Stimulated activated CD4-positive, alpha-beta T cell treated with anti-CD3 and anti-CD28 coated beads, Interleukin-12 subunit alpha, Interleukin-12 subunit beta, amount 100 ng/mL, for 4 hours (primary cell): ENCODE measurements at places on chromosomes 1 and 21.
A peak's percentile ranks its signal among the peaks of the same experiment; 100 is the strongest.

- DNase-seq, result no peak
Observed at GRCh38 chr1:85660541-85660940, 47.7 kb downstream of the ZNHIT6 start.

DNA sequence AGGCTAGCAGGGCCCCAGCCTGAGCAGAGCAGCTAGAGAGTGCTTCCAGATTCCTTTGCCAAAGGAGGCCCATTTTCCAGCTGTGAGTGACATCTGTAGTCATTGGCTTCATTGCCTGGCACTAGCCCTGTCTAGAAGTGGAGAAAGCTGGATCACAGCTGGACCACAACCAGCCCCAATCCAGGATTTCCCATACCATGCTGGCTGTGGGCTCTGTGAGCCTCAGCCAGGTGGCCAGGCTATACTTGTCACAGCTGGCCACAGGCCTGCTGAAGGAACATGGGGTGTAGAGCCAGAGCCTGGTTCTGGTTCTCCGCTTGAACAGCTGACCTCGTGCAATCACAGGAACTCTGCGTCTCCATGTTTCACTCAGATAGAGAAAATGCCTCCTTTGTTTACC is 36.6 kb downstream of the RIMKLA start:
- no peak for DNase-seq

- no peak for DNase-seq
Observed at GRCh38 chr1:41868241-41868998, 50.3 kb downstream of the HIVEP3 start.

DNA sequence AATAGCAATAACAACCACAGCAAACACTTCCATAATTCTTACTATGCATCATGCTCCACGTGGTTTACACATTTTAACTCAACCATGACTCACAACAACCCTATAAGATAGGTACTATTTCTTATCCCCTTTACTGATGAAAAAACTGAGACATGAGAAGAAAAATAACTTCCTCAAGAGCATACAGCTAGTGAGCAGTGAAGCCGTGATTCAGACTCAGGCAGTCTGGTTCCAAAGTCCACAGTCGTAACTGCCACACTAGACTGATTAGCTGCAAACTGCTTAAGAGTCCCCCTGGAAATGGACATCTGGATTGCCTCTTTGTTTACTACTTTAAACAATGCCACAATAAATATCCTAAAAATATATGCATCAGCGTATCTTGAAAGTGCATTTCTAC is 55.7 kb downstream of the PLD5 start:
- DNase-seq, result no peak

GRCh38 chr21:34834290-34834689 is 165.5 kb downstream of the CLIC6 start:
- DNase-seq, result no peak

- no peak for DNase-seq
Observed at GRCh38 chr21:45594721-45595489, 48.6 kb upstream of the PCBP3 start.

GRCh38 chr1:242673652-242674051 is 149.2 kb upstream of the PLD5 start:
- DNase-seq, result no peak

DNA sequence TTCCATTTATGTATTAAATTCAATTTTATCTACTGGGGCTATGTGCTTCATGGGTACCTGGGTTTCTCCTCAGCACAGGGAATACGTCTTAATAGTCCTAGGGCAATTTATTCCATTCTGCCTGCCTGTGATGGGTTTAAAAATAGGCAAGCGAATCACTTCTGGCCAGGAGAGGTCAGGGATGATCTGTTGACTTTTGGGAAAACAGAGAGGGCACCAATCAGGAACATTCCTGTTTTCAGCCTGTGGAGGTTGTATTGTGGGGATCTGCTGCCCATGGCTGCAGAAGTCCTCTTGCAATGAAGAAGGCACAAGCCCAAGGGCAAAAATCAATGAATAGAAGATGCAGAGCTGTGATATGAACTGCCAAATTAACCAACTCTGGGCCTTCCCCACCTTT is 303.1 kb downstream of the CTH start:
- DNase-seq, result no peak

DNA sequence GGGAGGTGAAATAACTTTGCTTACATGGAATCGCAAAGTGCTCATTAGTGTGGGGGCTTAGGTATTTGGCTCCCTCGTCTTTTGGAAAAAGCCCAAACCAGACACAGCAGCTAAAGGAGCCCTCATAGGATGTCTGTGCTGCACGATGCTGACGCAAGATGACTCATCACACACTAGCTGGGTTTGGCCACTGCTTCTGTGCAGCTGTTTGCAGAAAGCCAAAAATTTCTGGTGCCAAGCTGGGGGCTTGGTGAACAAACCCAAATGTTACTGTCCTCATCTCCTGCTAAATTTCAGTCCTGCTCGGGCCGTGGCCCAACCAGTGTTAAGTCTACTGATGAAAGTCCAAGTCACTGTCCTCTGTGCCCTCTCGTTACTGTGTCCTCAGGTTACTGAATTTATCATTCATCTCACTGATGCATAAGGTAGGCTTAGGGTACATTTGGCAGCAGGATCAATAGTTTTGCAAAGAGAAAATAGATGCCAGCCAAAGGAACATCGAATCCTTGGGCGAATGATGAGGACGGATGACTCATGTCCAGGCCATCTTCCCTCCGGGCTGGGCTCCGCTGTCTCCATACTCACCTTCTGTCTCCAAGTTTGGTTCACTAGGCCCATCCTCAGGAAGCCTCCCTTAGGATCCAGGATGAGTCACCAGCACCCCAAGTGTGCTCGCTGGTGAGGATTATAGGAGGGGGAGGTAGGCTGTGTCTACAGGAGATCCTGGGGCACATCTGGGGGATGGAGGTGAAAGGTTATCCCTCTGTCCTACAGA is 177.7 kb downstream of the ADSS2 start:
- no peak for DNase-seq

DNA sequence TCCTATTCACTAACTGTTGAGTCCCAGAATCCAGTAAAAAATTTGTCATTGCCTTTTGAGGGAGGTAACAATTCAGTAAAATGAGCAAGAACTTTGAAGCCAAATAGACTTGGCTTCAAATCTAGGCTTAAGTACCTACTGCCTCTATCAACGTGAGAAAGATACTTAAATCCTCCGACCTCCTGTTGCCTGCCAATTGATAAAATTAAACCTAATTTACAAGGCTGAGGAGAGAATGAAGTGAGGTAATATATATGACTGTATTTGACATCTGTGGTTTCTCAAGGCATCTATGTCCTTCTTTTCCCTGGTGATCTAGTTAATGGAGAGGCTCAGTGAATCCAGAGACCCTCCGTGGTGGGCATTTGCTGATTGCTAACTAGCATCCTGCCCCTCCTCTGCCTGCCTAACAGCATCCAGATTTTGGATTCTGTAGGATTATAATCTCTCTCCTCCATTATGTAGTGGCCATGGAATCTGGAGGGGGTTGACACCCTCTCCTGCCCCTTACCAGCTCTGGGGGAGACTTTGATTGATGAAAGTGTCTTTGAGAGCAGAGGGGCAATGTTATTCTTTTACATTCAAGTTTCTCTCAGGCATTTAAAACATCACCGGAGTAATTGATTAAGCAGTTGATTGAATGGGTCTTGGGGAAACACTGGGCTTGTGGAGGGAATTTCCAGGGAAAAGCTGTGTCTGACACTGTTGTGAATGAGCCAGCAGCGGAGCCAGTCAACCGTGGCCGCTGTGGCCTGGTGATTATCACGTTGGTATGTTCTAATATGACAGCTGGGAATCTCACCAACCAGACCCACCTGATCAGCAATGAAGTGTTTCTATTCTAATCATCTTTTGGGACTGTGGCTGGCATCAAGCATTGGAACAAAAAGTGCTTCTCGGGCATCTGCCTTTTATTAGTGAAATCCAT is 140.7 kb upstream of the FAM78B start:
- no peak for DNase-seq

GRCh38 chr1:229027622-229028182 is 243.2 kb upstream of the RAB4A start:
- DNase-seq, result peak; percentile 20

DNA sequence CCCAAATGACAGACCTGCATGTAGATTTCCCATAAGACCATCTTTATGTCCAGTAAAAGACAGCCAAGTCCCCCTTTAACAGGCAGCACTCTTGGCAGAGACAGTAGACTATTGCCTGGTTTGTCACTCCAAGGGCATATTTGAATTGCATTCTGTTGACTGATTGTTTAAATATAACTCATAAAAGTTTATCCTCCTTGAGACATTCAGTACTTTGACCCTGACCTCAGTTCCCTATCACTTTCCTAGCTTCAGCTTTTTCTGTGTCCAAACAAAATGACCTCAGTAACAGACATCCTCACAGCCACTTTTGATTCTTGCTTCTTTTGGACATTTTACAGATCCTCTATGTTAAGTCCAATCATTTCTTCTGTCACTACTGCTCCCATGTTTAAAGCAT is 51.1 kb downstream of the RBM11 start:
- no peak for DNase-seq

DNA sequence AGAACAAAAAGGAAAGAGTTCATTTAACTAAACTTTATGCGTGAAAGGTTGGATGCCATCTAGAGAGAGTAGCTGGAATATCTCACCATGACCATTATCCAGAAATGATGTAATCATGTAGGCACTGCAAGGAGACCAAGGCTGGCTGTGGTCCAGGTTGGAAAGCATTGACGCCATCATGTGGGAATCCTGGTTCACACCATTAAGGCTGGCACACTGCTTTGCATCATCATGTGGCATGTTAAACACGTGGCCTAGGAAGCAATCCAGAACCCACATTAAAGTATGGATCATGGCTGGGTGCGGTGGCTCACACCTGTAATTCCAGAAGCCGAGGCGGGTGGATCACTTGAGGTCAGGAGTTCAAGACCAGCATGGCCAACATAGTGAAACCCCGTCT is 4.3 kb downstream of the ADAMTS1 start:
- DNase-seq, result no peak

GRCh38 chr21:35350965-35351364 is 301.9 kb upstream of the RUNX1 start:
- DNase-seq, result no peak

DNA sequence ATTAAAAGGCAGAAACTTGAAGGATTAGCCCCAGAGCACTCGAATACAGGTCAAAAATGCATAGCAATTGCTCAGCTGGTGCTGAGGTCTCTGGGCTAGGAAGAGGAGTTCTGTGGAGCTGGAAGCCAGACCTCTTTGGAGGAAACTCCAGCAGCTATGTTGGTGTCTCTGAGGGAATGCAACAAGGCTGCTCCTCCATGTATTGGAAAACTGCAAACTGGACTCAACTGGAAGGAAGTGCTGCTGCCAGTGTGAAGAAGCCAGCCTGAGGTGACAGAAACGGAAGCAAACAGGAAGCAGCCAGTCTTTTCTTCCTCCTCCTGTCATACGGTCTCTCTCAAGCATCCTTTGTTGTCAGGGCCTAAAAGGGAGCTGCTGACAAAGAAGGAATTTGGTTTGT is 233.4 kb upstream of the FGGY start:
- no peak for DNase-seq

GRCh38 chr1:43272161-43272560 is 2.4 kb downstream of the TMEM125 start:
- DNase-seq, result no peak

DNA sequence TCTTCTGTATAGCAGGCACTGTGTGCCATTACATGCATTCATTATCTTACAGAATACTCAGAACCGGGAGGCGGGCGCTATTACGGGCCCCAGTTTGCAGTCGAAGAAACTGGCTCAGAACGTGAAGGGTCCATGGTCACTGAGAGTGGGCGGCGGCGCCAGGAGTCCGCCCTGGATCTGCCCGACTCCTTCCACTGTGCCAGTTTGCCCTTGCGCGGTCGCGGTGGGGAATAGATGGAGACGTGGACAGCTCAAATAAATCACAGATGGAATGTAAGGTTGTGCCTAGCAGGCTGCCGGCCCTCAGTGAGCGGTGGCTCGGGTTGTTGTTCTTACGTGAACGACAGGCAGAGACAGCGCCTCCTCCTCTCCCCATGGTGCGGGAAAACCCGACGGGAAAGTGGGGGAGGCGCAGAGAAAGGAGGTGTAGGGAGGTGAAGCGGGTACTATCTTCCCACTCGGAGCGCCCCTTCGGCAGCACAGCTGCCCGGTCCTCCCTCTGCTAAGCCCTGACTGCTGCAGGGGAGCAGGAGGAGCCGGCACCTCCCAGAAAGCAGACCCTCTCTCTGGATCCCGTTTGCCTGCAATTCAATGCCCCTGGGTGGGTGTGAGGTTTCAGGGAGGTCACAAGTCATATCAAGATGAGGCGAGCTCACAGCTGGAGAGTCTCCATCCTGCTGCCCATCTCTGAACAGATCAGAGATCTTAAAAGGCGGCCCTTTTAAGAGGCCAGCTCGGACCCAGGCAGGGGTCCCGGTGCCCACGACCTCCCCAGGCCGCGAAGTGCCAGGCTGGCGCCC is 1.1 kb downstream of the COL9A2 start:
- peak; percentile 25 for DNase-seq

GRCh38 chr1:16920951-16921350 is 780 bp upstream of the CROCC start:
- no peak for DNase-seq

- DNase-seq, result peak; percentile 90
Observed at GRCh38 chr1:110338309-110338885, 780 bp upstream of the RBM15 start.

DNA sequence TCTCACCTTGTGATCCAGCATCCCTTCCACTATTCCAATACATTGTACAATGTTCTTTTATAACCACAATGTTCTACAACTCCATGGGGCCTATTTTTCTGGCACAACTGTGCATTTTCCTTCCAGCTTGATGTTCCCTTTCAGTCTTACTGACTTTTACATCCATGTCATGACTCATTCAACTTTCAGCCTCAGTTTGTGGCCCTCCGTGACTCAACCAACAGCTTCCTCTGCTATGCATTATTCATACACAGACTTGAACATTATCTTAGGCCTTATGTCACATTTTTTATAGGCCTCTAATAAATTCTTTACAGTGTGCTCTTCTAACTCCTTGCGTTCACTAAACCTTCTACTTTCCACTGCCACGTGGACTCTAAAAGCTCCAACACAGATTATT is 119.4 kb upstream of the PRMT6 start:
- no peak for DNase-seq

DNA sequence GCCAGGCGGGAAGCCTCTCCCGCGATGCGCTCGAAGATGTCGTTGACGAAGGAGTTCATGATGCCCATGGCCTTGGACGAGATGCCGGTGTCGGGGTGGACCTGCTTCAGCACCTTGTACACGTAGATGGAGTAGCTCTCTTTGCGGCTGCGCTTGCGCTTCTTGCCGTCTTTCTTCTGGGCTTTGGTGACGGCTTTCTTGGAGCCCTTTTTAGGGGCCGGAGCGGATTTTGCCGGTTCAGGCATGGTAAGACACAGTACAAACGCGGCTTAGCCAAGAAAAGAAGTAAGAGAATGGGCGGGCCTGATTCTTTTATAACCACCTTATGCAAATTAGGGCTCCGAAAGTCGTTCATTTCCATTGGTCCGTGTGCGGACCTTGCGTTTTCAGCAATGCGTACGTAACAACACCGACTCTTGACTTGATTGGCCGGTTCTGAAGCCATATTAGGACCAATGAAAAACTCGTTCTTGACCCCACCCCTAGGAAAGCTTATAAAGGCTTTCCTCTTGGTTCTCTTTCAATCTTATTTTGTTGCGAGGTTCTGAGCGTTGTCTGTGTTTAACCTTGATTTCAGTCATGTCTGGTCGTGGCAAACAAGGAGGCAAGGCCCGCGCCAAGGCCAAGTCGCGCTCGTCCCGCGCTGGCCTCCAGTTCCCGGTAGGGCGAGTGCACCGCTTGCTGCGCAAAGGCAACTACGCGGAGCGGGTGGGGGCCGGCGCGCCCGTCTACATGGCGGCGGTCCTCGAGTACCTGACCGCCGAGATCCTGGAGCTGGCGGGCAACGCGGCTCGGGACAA is 12.8 kb upstream of the BOLA1 start:
- peak; percentile 64 for DNase-seq

- no peak for DNase-seq
Observed at GRCh38 chr21:40373761-40374160, 473.2 kb downstream of the DSCAM start.

GRCh38 chr1:91585982-91586381 is 85.3 kb downstream of the CDC7 start:
- DNase-seq, result no peak
